Forelimb muscle (tissue), 1 donor: ENCODE measurements at places on chromosomes 12 and 14.

- DNase-seq = no peak
These were observed 303.3 kb downstream of the DPF3 start for GRCh38 chr14:72590577-72590976.

- no peak for DNase-seq
These were observed 191.9 kb upstream of the PWP1 start for GRCh38 chr12:107493666-107494065.

DNA sequence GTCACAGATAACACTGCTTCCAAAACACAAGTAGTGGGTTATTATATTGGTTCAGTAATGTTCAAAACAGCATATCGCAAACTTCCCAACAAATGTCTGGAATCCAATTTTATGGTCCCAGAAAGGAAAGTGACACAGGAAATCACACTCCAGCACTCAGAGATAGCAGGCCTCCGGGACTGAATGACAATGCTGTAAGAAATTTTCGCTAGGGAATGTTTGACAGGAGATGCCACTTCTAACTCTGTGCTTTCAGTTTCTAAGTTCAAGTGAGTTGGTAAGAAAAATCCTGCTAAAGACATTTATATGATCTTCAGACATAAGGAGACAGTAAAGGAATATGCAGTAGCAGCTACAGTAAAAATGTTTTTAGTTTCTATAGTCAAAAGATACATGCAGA, 93.2 kb downstream of the SLC2A13 start:
- no peak for DNase-seq

DNA sequence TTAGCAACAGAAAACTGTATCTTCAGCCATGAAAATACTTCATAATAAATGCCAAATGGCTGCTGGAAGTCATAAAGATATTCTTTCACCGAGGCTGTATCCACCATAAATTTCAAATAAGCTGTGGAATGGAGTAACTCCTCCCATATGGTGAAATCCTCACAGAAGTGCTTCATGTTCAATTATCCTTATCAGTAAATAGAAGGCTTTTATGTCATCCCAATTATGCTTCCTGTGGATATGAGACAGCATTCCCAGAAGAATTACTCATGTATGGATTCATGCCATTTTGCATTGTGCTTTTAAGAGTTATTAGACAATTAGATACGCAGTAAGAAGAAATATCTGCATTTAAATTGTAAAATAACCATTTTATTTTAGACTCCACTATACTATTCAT, 99.0 kb downstream of the RTN1 start:
- DNase-seq = no peak

GRCh38 chr12:55499810-55500252, 7.7 kb downstream of the OR6C68 start:
- no peak for DNase-seq

DNA sequence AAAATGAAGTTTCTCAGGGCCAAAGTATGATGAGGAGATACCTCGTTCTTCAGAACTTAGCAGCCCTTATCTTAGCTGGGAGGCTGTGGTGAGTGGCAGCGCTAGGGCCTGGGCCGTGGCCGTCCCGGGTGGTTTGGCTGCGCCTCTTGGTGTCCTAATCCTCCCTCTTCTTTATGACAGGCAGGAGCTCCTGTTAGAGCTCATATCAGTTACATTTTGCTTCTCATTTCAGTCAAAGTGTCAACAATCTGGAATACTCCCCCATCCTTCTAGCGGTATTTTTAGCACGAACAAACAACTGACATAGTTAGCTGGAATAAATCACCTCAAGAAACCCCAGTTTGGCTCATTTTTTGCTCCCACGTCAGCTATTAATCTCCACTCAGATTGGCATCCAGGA, 188.8 kb downstream of the TTC7B start:
- no peak for DNase-seq

GRCh38 chr14:56196274-56196673, 78.1 kb downstream of the PELI2 start:
- no peak for DNase-seq

GRCh38 chr14:43413084-43413483, 1094.0 kb downstream of the FSCB start:
- no peak for DNase-seq

DNA sequence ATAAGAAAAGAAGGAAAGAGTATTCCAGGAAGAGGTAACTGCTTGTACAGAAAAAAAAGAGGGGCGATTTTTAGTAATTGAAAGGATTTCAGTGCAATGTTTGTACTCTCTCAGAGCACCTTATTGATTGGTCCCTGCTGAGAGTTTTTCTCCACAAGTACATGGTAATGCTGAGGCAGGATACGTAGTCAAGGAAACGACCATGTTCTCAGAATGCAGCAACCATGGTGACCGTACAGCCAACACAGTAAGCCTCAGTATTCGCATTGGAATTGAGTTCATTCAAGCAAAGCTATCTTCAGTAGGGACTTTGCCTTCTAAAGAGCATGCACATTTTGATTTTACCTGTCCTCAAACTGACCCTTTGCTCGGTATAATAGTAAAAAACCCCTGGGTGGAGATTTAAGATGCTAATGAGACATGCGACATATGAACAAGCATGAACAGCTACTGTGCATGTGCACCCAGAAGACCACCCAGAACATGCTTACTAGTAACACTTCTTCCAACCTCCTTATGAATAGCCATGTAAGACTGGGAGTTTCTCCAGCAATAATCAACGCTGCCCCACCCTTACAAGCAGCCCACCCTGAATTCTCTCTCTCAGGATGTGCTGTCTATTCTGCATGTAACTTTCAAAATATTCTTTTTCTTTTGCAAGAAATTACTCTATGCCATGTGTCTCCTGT, 6.2 kb upstream of the SLC41A2 start:
- DNase-seq = no peak

GRCh38 chr12:49288412-49288853, 6.5 kb upstream of the PRPH start:
- DNase-seq = no peak

GRCh38 chr12:51639361-51639760, 48.3 kb downstream of the SCN8A start:
- DNase-seq = no peak

GRCh38 chr14:35285168-35286002, 6.8 kb upstream of the PSMA6 start:
- DNase-seq = no peak

- no peak for DNase-seq
These were observed 197.1 kb upstream of the FOXN3 start for GRCh38 chr14:89614009-89614691.

GRCh38 chr12:57614178-57614947, 3.1 kb downstream of the ARHGEF25 start:
- no peak for DNase-seq

DNA sequence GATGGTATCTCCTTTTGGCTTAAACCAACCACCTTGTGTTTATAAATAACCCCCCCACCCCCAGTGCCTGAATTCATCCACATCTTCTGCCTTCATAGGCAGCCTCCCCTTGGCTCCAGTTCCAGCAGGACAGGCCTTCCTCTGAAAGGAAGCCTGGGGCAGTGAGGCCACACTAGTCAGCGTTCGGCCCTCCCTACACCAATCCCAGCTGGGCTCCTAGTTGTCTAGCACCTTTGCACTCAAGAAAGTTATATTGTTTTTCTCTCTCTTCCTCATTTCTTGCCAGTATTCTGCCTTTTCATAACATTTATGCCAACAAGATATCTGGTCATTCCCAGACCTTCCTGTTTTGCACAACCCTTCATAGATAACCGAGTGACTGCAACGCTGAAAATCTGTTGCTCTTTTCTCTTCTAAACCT, 73.1 kb upstream of the ACTN1 start:
- DNase-seq = no peak

DNA sequence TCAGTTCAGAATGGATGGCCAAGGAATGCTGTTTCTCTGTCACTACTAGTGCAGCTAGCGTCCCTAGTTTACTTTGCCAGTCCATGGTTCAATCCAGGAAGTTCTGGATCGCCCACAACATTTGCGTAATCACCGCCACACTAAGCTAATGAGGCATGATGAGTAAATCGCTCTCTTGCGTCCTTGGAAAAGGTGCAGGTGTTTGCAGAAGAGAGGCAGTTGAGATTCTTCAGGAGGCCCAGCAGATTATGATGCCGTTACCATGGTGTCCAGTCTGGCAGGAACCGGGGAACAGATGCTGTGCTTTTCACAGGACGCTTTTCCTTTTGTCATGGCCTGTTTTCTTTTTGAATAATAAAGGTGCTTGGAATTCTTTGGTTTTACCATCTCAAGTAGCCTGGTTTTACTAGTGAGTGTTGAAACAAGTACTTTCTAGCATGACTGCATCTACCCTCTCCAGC, 9.0 kb downstream of the TPH2 start:
- DNase-seq = no peak

DNA sequence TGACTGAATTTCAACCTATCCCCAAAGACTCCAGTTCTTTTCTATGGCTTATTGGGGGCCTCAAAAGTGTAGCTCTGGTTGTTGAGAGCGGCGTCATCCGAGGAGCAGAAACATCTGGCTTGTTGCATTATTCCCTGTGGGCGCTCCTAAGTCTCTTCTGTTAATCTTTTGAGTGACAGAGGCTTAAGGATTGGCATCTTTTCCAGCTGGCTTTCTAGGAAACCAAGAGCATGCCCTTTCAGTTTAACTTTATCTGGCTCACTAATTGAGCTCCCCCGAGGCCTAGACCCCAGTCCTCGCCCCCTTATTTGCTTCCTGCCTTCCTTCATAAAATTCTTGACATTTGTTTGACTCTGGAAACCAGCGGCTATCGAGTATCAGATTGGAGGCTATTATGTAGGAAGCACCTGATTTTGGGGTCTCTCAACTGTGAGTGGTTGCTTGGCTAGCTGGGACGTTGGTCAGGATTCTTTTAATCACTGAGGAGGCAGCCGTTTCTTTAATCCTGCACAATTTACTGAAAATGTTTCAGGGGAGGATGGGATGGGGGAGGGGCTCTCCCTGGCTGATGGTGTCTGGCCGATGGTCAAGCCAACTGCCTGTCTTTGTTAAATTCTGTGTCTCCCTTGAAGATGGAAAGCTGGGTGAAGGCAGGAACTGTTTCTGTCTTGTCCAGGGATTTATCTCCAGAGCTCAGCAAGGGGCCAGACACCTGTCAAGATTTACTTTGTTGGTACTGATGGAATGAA, 3.1 kb downstream of the SMOC1 start:
- no peak for DNase-seq

DNA sequence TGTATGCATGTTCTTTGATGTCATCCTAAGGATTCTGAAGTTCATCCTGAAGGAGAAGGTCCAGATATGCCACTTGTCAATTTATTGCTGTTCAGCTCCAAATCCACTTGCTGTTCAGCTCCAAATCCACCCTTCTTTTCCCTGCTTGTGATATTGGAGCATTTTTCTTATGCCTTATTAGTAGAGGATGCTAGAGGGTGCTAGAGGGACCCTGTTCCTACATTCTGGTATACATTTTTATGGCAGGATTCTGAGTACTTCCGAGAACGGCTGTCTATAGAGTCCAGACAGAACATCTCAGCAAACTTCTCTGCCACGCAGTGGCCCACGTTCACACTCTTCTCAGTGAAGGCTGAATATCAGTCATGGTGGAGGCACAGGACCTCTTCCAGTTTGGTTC, 406.7 kb downstream of the NOVA1 start:
- DNase-seq = no peak

DNA sequence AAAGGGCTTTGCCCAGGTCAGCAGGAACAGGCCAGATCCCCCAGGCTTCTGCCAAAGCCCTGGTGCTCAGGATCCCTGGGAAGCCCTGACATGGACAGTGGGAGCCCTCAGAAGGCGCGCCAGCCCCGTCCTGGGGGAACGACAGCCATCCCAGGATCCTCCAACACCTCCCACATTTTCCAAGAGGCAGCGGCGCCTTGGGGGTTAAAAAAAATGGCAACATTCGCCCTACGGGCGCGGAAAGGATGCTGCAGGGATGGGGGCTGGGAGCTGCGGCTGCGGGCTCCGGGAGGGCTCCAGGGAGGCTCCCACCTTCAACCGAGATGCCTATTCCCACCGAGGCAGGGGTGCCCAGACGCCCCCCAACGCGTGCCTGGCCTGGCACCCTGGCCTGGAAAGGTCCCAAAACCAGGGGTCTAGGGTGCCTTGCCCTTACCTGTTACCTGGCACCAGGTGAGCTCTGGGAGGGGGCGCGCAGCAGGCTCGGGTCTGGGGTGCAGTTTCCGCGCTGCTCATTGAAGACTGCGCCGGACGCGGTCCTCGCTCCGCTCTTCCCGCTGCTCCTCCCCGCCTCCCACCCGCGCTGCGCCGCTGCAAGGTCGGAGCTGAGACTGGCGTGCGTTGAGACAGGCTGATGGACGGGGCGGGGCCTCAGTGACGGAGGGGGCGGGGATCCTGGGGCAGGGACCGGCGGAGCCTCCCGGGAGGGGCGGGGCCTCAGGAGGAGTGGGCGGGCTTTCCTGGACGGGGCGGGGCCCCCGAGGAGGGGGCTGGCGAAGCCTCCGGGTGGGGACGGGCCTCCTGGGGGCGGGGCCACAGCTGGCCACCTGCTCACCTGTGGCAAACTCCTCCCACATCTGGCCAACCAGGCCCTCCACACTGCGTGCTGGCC, at the start of gene ABCB9:
ABCB9 (minus strand) TSS at position 613 of the 892 bp plus-strand sequence. CDS start 6,228 bp downstream, outside the sequence.
- DNase-seq = peak; percentile 35

DNA sequence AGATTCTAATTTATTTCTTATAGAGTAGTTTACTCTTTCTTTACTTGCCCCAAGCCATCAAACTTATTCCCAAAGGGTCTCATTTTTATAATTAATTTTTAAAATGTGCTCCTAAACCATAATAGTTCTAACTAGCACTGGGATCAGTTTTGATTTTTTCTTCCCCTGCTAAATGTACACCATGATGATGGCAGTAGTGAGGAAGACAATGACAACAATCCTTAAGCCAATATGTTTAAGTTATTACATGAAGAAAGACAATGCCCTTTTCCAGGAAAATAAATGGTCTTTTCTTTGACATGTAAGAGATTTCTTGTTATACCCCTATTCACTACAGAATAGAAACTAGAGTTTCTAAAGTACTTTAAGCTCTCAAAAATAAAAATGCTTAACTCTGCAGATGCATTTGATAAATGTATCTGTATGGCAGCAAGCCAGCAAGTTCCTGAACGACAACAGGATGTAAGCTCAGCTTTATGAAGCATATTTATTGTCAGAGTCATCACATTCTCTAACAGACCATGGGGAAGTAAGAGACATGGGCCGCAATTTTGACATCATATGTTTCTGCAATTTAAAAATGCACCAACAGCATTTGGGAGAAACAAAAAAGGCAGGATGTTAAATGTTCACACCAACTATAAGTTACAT, 36.0 kb upstream of the SNX6 start:
- DNase-seq = no peak

DNA sequence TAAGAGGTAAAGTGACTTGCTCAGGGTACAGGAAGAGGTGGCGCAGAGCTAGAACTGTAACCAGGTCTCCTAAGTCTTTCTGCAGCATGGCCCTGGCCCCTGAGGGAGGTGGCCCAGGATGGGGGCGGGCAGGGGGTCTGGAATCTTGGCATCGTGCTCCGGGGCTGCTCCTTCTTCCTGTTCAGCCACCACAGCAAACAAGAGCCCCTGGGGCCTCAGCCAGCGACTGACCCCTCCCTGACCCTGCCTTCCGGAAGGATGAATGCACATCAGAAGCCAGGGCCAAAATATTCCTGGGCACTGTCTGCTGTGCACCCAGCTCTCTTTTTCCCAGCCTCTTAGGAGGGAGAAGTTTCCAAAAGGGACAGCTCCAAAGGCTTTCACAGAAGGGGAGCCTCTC, 242.8 kb downstream of the DPF3 start:
- DNase-seq = no peak

- peak; percentile 36 for DNase-seq
These were observed 204.3 kb downstream of the AEBP2 start for GRCh38 chr12:19643635-19644034.
